ENCODE measurements at places on chromosomes 11 and 22.

DNA sequence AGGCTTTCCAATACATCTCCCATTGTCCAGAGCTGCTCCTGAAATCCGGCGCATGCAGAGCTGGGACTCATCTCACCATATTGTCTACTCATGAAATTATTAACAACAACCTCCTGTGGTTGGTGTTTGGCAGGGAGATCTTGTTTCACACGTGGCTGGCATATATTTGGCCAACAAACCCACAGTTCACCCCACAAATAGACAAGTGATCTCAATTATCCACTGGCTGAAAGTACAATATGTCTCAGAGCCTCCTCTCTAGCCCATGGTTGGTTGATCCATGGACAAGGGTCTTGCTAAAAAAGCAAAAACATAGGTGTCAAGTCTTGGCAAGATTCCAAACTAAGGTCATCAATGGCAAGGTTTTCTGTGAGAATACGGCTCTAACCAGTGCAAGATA is 386.9 kb downstream of the ETS1 start:
- no peak for DNase-seq

GRCh38 chr11:123439616-123440015 is 9.5 kb downstream of the GRAMD1B start:
- no peak for DNase-seq

DNA sequence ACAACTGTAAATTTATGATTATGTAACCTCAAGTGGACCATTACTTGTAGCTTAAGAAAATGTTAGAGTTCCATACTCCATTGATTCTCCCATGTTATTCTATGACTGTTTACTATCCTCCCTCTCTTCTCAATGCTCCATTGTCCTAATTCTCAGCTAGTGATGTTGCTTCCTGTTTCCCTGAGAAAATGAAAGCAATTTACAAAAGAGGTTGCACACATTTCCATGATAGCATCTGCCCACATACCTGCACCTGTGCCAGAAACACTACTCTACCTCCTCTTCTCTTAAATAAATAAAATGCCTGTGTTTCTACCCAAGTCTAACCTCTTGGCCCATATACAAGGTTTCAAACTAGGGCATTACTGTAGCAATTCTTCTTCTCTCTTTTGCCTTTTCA is 1620.9 kb downstream of the FAM181B start:
- DNase-seq = no peak

DNA sequence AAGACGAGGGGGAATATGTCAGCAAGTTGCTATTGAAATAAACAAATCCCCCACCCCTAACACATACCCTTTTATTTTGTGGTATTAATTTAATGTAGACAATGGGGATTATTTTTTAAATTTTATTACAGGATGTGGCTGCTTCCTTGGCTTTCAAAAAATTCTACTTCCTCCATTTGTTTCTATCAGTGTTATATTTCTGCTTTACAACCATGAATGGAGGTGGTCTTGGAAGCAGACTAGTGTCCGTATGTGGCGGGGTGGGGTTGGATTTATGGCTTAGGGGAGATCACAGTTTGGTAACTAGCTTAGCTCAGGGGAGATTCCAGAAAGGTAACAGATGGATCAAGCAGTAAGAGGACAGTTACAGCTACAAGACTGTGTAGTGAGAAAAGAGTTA is 39.3 kb upstream of the PICALM start:
- no peak for DNase-seq

GRCh38 chr11:109937968-109938367 is 155.2 kb upstream of the ZC3H12C start:
- no peak for DNase-seq
